ENCODE measurements at places on chromosomes 1 and 21. TPM values are rescaled to one million over a fixed set of nuclear protein-coding genes. Genes with fewer than 3 reads are reported as not detected.
A peak's percentile ranks its signal among the peaks of the same experiment; 100 is the strongest.

RAB7B gene
- polyA plus RNA-seq, result 3.7 TPM

KDF1 gene
- 6.5 TPM for polyA plus RNA-seq

DNA sequence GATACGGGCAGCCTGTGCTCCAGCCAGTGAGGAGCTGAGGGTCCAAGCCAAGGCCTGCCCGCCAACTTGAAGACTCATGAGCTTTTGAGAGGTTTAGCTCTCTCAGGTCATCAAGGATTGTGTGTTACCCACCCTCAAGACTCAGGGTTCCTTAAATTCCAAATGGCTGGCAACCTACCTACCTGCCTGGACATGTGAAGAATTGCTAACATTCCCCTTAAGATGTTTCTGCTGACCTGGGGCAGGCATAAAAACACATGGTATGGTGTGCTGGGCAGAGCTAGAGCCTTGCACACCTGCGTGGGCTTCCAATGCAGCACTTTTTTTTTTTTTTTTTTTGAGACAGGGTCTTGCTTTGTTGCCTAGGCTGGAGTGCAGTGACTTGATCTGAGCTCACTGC lies 17.2 kb downstream of the PARP1 start:
- DNase-seq, result no peak

DNA sequence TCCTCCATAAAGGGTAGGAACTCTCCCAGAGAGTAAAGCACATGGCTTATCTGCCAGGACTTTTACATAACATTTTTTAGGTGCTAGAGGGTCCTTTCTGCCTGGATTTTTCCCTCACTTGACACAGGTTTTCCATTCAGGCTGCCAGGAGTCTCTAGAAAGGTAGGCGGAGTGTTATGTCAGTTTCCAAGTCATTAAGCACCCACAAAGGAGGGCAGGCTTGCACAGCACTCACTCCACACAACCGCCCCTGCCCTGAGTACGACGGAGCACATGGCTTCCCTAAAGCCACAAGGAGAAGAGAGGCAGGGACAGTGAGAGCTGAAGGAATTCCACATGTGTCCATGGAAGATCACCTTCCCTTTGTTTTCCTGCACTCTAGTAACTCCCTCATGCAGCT lies 55.7 kb downstream of the CAPZB start:
- no peak for DNase-seq

DNA sequence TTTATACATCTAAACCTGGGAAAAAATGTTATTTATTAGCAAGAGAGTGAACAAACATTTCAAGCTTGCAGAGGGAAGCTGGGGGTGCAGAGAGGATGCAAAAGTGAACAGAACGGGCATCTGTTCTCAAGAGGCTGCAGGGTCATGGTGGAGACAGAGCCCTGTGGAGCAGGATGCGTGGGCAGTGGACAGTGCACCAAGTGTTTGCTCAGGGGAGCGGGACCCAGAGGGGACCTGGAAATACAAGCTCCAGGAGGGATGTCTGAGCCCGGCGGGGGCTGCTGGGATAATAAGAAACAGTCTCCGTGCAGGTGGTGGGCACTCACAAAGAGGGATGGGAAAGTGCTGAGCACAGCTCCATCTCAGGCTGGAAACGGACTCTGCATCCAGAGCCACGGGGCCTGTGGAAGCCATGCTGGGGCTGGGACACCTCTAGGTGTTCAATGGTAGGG lies 105.3 kb upstream of the SLC45A1 start:
- no peak for DNase-seq

GRCh38 chr1:2981388-2981787 lies 39.9 kb upstream of the ACTRT2 start:
- DNase-seq, result no peak

DNA sequence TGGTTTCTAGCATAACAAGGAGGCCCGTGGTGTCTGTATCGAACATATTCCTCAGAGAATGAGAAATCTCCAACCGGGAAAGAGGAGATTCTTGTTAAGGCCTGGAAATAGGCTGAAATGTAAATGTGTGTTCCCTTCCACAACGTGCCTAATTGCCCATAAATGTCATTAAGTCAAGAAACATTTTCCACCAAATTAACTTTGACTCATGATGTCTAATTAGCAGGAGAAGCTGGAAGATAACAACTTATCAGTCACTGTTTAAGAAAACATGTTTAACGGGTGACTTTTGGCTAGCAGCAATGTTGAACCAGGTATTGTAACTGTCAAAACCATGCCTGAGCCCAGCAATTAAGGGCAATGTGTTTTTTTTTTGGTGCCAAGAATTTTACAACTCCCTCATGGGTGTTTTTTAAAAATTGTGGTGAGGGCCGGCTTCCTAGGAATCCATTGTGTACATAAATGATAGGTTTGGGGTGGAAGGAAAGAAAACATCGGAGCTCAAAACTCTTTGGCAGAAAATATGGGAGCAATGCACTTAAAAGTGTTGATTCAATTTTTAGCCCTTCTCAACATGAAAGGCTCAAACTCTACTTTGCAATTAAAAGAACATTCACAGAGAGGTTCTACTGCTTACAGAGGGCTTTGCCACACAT lies 67.0 kb downstream of the OLIG1 start:
- no peak for DNase-seq

DNA sequence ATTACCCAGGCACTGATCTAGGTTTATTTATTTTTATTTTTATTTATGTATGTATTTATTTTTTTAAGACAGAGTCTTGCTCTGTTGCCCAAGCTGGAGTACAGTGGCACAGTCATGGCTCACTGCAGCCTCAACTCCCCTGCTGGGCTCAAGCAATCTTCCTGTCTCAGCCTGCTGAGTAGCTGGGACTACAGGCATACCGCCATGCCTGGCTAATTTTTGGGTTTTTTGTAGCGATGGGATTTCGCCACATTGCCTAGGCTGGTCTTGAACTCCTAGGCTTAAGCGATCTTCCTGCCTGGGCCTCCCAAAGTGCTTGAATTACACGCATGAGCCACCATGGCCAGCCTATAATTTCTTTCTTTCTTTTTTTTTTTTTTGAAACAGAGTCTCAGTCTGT lies 9.4 kb downstream of the PHACTR4 start:
- DNase-seq, result no peak

GRCh38 chr1:7047866-7048265 lies 262.6 kb downstream of the CAMTA1 start:
- no peak for DNase-seq

DNA sequence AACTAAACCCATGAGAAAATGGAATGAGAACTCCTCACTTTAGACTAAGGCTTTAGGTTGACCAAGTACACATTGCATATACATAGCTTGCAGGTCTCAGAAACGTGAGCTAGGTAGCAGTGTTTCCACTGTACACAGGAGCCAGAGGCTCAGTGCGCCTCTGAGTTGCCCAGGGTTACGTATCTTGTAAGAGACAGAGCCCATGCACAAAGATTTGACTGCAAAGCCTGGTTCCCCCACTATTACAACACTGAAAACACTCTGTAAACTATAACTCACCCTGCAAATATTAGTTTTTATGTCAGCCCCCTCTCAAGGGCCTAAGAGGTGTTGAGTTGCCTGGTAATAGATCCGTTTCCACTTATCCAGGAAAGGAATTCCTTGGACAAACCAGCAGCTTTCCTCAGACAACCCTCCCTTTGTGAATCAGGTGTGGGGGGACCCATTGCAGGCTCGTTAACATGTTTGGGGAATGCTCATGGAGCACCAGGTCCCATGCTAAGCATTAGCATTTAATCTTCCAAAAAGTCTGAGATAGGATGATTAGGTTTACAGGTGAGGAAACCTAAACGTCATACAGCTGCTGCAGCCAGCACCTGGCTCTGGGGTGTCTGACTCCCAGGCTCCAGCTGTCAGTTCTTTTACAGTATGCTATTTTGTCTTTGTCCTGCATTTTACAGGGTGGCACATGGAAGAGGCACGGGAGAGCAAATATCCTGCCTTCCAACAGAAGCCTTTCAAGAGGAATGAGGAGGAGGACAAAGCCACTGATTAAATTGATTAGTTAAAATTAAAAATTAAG lies 25.7 kb downstream of the TENT5C start:
- DNase-seq, result peak; percentile 53
